Activated CD4-positive, CD25-positive, alpha-beta regulatory T cell (primary cell): ENCODE measurements at places on chromosomes 2 and 18.

DNA sequence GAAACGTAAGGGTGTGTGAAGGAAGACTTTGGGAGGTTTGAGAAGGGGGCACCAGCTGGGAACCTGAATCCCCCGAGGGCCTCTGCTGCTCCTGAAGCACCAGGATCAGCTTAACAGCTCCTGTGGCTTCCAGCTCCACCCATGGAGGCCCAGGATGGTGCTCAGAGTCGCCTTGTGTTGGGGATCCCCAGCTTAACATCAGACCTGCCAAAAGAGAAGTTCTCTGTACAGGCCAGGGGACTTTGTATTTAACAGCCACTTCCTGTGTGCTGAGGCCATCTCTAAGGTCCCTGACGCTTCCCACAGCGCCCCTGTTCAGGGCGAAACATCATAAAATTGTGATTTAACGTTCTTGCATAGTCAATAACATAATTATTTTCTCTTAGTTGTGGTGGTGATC lies 77.5 kb downstream of the NCK2 start:
- DNase-seq: no peak

DNA sequence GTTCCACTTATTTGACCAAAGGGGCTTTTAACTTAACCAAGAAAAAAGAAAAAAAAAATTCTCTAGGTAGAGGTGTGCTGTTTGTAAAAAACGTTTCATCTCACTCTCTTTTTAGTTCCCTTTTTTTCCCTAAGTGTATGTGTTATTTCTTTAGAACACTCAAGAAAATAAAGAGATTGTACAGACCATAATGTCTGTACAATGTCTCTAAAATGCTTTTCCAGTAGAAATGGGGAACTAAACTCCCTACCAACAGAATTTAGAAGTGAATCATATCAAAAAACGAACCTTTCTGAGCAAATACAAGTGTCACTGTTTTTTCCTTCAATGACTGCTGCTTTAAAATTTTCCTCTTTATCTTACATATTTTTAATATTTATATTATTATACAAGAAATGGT lies 72.0 kb downstream of the CDH7 start:
- no peak for DNase-seq

DNA sequence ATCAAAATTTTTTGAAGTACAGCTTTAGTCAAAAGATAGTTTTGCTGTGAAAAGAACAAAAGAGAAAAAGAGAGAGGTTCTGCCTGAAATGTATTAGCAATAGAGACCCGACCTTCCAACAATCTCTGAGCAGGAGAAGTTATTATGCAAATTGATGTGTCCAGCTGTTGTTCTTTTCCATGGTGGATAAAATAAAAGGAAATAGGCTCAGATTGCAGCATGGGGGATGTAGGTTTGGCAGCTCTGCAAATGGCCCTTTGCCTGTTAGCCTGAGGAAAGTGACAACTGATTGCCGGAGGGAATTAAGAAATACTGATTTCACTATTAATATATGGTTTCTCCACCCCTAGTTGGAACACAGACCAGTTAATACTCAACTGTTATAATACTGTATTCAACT lies 1283.2 kb upstream of the NXPH2 start:
- DNase-seq: no peak

- no peak for DNase-seq
These were observed 300.9 kb downstream of the TXNL1 start for GRCh38 chr18:56337507-56337906.

- DNase-seq: no peak
These were observed 282.3 kb downstream of the EIPR1 start for GRCh38 chr2:3094999-3095958.

- no peak for DNase-seq
These were observed 169.2 kb downstream of the GLI2 start for GRCh38 chr2:120904830-120905234.

GRCh38 chr2:165827016-165827920 lies 33.2 kb upstream of the GALNT3 start:
- DNase-seq: no peak

- DNase-seq: no peak
These were observed 288.3 kb upstream of the FN1 start for GRCh38 chr2:215724146-215724545.

DNA sequence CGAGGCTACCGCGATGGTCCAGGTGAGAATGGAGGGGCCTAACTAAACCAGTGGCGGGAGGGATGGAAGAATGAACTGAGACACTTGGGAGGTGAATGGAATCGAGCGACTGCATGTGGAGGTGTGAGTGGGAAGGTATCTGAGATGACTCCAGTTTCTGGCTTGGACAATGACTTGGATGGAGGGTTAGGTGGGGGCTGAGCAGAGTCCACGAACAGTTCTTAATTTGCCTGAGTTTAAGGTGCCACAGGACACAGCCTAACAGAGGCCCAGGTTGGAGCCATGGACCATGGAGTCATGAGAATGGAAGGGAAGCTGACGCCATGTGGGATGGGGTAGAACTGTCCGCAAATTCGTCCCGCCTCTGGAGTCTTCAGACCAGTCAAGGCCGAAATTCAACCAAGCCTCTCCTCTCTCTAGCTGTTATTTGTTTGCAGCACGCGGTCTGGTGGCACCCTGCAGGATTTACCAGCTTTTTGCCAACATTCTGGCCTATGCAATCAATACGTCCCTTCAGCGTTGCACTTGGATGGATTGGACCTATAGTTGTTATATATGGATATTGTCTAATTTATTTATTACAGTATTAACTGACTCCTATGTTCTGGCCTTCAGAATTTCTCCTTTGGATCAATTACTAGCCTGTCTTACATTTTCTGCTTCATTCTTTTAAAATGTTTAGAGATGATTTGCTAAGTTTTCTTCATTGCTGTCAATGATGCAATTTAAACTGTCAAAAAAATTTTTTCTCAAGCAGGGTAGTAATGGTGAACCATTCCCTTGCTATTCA lies 940 bp upstream of the BOLA3 start:
- no peak for DNase-seq

DNA sequence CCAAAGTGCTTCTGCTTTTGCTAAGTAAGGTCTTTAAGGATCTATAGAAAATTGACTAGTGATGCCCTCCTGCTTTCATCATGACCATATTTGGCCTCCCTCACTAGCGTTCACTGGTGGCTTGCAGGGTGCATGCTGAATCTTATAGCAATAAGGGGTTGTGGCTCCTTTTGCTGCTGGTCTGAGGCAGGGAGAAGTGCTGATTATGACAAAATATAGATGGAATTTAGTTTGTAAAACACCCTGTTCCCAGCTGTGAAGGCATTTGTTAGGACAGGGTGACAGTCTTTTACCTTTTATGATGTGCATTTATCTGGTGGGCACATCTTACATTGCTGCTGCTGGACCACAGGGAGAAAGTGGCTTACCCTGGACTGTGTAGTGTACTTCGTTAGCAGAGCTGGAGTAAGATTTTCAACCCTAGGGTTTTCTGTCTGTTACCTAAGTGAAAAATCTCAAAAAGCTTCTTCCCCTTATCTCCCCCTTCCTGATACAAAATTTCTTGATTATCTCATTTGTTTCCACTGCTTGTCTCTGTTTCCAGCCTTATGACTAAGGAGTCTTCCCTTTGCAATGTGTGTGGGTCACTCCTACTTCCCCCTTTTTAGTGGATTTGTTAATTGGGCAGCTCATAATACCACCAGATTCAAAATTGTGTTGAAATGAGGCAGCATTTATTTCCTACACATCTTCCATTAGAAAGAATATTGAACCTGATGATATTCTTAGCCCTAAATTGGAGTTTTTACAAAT lies 21.2 kb upstream of the RPL37A start:
- no peak for DNase-seq

- DNase-seq: no peak
These were observed 141.5 kb downstream of the AQP4 start for GRCh38 chr18:26723981-26724380.

- no peak for DNase-seq
These were observed 26.7 kb downstream of the POLI start for GRCh38 chr18:54296062-54296461.
